Stimulated activated CD4-positive, alpha-beta T cell treated with anti-CD3 and anti-CD28 coated beads, Interleukin-1b, Interleukin-23, amount 100 ng/mL, for 1 hour (primary cell): ENCODE measurements at places on chromosomes 13 and 19.

DNA sequence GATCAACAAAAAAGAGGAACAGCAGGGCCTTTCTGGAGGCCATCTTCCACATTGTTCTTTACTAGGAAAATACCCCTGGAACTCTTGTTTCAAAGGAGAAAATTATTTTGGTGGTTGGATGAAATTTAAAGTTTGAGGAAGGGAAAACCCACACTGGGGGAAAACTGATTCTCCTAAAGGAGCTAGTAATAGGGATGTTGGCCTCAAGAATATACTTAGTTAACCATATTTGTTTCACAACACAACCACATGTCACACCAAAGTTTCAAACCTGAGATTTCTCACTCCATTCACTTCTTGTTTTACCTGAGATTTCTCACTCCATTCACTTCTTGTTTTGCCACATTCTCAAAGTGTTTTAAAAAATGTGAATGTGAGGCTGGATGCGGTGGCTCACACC lies 2.8 kb upstream of the EPSTI1 start:
- DNase-seq, result no peak

DNA sequence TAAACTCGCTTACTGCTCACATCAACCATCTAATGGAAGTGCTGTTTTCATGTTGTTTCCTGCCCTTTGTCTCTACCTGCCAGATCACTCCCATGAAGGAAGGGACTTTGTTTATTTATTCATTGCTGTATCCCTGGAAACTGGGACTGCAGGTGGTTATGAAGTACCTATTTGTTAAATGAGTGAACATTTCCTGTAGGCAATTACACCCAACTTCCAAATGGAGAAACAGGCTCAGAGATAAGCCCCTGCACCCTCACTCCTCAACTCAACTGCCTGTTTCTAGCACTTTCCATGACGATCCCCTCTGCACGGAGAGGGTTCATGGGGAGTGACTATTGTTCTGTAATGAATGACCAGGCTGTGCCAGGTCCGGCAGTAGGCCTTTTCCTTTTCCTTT lies 1.9 kb upstream of the SELENOW start:
- no peak for DNase-seq

DNA sequence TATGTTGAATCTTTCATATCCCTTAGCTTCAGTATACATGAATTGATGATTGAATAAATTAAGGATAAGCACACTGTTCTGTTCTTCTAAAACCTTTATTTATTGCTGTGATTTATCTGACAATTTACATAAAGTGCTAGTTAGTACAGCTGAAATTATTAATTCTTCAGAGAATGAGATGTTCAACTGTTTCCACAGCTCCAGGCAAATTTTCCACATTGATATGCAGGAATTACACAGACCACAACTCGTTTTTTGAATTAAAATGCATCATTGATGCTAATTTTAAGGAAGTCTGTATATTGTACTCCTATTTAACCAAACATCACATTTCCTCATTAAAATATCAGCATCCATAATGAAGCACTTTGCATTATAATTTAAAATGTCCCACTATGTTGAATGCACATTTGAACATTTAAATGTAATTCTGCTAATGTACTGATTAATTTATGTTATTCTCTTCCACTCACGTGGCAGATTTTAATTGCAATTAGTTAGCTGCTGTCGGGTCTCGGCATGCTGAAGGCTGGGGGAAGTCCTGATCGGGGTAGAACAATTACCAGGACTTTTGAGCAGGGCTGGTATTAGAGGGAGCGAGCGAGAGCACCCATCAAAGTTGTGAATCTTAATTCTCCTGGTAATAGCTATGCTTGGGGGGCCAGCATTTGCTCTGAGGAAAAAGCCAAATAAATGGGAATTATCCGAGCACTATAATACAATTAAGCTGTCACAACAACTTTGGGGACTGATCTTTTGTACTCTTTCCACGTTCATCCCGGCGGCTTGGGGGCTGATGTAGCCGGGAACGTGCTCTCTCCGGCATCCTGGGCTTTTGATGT lies 136.7 kb upstream of the TMTC4 start:
- DNase-seq, result no peak

DNA sequence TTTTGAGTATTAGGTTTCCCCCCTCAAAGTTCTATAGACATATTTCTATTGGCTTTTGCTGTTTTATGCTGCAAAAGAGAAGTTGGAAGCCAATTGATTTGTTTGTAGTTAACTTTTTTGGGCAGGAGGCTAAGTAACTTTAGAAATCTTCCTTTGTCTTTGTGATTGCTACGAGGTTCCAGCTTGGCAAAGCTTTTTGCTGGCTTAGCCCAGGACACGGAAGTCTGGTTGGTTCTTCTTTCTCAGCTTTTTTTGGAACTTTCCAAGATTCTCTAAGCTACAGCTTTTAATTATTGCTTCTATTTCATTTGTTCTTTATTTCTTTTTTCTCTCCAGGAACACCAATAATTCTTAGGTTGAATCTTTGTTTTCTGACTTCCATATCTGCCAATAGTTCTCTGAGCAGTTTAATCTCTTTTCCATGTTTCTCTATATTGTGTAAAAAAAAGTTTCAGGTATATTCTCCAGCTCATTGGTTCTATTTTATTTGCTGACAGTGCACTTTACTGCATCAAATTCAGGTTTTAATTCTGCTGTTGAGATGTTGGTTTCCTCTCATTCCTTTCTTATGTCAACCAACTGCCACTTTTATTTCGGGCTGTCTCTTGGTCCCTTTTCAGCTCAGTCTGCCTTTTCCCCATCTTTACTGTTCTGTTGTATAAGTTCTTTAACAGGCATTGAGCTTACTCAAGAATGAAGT lies 27.8 kb downstream of the MBNL2 start:
- DNase-seq, result no peak

DNA sequence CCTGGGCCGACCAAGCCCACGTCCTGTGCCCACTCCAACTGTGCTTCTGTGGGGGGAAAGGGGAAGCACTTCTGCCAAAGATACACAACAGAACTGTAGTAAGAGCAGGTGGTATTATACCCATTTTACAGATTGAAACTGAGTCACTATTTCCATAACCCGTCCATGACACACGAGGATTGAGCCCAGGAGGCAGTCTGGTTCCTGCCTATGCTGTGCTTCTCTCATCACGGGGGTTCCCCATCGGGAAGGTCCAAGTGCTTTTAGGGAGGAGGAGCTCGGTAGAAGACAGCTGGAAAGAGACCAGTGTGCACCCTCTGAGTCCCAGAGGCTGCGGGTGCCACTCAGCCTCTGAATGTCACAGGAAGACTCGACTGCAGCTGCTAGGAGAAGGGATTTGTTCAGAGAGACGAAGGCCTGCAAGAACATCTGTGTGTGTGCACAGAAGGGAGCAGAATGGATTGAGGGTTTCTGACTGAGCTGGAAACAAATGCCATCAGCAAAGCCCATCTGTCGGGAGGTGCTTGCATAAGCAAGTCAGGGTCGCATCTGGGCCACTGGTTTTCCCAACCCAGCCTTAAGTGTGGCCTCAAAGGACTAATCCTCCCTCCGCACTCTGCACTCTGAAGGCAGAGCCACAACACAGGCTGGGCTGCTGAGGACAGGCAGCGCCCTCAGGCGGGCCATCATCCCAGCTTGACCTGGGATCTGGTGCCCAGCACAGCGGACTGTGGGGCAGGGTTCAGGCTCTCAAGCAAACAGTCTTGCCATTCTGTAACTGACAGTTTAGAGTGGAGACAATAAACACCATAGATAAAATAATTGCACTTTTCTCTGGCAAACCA lies 150.0 kb downstream of the DPF1 start:
- no peak for DNase-seq

- no peak for DNase-seq
Observed at GRCh38 chr13:20193907-20194631, 1.3 kb upstream of the GJB2 start.
